ENCODE measurements at places on chromosomes 4 and X.
A peak's percentile ranks its signal among the peaks of the same experiment; 100 is the strongest.

DNA sequence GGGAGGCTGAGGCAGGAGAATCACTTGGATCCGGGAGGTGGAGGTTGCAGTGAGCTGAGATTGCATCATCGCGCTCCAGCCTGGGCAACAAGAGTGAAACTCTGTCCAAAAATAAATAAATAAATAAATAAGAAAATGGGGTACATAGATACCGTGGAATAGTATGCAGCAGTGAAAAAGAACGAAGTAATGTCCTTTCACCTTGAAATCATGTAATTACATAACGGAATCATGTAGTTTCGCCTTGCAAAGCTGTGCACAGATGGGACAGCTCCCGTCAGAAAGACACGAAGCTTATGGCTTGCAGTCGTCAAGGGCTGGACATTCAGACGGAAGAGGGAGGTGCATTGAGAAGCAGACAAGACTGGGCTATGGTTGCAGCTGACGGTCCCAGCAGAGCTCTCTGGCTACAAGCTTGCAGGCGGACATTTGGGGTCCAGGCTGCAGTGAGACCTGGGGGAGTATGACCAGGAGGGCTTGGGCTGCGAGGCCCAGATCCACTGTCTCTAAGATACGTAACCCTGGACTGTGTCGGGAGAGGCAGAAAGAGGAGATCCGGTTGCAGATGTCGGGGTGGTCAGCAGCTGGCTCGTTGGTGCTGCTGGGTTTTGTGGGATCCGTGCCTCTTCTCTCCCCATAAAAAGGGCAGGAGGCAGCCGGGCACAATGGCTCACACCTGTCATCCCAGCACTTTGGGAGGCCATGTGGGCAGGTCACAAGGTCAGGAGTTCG, 6.2 kb upstream of the P2RY8 start:
- DNase-seq, result no peak

- DNase-seq, result peak; percentile 51
Observed at GRCh38 chrX:9340598-9341290, 124.1 kb upstream of the TBL1X start.

- no peak for DNase-seq
Observed at GRCh38 chrX:10197279-10198210, 40.8 kb downstream of the CLCN4 start.

- no peak for DNase-seq
Observed at GRCh38 chrX:27860337-27860736, 52.5 kb downstream of the MAGEB10 start.

- no peak for DNase-seq
Observed at GRCh38 chrX:23773601-23774175, 9.3 kb upstream of the SAT1 start.

DNA sequence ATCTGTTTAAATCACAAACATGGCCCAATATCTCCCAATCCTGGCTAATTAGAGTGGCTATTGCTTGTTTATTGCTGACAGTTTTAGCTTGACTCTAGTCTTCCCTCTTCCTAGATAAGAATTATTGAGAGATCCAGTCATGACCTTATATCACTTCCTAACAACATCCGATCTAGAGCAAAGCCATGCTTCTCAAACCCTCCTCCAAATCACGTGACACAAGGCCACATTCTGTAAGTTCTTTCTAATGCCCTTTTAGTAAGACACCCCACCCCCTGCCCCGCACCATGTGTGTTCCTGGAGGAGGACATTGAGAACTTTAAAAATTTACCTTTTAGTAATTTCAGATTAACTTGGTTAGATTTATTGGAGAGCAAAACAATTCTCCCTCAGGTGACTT, 40.6 kb upstream of the RASSF6 start:
- DNase-seq, result no peak

DNA sequence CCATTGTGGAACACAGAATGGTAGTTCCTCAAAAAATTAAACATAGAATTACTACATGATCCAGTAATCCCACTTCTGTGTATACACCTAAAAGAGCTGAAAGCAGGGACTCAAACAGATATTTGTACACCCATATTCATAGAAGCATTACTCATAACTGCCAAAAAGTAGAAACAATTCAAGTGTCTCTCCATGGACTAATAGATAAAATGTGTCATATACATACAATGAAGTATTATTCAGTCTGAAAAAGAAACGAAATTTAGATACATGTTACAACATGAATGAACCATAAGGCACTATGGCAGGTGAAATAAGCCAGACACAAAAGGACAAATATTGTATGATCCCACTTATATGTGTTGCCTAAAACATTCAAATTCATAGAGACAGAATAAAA, 145.1 kb downstream of the ANTXR2 start:
- DNase-seq, result no peak

GRCh38 chrX:128928636-128929035, 594.7 kb downstream of the SMARCA1 start:
- no peak for DNase-seq

DNA sequence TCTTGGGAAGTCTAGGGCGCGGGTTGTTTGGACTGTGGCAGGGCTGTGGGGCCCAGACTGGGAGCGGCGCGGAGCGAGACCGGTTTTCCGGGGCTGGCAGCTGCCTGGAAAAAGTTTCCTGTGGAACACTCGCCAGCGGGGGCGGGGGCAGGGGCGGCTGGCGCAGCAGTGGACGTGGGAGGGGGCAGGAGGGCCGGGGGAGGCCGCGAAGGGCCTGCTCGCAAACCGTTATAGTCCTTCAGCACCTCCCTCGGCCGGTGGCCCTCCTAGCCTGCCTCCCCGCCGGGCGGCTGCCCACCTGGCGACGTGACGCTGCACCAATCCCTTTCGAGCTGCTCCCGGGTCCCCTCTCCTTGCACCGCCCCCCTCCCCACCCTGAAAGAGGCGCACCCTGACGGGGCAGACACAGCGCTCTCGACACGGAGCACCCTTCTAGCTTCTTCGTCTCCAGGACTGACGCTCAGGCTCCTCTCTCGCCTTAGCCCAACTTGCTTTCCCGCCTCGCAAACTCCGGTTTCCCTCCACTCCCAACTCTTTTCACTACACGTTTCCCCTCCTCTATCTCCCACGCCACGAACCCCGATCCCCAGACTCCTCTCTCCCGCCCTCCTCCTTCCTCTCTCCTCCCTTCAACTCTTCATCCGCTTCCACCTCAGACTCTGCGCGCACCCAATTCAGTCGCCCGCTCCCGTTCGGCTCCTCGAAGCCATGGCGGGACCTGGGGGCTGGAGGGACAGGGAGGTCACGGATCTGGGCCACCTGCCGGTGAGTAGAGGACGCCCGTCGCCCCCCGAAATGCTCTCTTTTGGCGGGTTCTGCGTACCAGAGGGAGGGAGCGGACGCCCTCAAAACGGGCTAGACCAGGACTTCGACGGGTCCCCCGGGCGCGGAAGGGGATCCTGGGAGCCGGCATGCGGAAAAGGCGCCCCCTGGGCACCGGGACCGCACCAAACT, at the start of gene NRK:
Gene NRK, plus strand, starts transcription at position 402 of the 954 bp plus-strand sequence. Its CDS starts 307 bp downstream, at position 709.
- DNase-seq, result no peak
